NCI-H774 (cell line): ENCODE measurements at places on chromosomes 6 and 20.

- no peak for DNase-seq
Observed at GRCh38 chr20:24111858-24112257, 123.3 kb upstream of the GGTLC1 start.

GRCh38 chr20:46752728-46753127 lies 43.3 kb downstream of the SLC2A10 start:
- DNase-seq = peak; percentile 40

GRCh38 chr6:113873043-113873667 lies 16.0 kb downstream of the MARCKS start:
- DNase-seq = peak; percentile 38

DNA sequence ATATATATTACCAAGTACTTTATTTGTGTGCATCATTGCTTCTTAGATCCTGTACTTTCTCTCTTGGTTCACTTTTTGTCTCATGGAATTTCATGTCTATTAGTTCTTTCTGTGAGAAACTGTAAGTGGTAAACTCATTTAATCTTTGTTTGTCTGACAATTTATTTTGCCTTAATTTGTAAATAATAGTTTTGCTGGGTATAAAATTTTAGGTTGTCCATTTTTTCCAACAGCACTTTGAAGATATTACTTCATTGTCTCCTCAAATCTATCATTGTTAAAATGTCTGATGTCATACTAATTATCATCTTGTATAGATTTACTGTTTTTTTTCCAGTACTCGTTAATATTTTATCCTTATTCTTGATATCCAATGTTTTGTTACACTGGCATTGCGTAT lies 205.2 kb upstream of the CDYL start:
- no peak for DNase-seq

DNA sequence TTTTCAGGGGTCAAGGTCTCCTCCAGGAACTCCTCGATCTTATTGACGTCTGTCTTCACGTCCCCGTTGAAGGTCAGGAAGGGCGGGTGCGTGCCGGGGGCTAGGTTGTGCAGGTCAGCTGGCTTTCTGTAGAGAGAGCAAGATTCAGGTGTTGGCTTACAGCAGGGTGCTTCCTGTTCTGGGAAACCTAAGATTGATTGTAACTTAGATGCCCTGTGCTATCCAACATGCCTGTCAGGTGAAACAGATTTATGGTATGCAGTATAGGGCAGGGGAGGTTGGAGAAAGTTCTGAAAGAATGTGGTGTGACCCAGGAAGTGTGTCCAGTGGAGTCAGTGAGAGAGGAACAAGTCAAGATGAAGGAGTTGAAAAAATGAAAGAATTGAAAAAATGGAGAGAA lies 66.4 kb downstream of the CLIC5 start:
- no peak for DNase-seq

DNA sequence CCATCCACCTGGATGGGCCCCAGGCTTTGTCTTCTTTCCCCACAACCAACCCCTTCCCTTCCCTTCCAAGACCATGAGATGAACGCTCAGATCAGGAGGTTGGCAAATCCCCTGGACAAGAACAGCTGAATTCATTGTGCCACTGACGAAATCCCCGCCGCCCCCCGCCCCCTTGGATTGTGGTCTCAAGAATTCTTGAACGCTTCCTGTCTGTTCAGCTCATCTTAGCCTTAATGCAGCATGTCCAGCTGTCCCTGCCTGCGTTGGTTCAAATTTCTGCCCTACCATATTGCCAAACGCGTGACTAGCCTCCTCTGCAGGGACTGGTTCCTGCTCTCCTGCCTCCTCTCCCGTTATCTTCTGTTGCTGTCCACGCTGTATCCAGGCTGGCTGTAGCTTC lies 133.2 kb downstream of the CDH4 start:
- no peak for DNase-seq

GRCh38 chr20:8809107-8809953 lies 259.6 kb upstream of the PLCB4 start:
- no peak for DNase-seq

DNA sequence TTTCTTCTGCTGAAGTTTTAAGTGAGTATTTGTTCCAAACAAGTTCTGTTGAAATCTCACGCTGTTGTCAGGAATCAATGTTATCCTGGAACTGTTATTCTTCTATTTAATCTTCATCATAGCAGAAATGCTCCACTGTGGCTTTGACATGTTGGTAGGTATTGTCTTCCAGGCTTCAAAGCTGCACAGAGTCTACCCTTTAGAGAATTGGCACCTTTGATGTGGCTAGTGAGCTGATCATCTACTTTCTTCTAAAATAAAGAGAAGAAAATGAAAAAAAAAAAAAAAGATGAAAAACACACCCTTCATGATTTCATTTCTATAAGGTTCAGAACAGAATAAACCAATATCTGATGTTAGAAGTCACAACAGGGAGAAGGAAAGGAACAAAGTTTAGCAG lies 5.8 kb upstream of the ZSCAN23 start:
- DNase-seq = no peak

- no peak for DNase-seq
Observed at GRCh38 chr6:69383627-69384026, 413.2 kb downstream of the LMBRD1 start.

DNA sequence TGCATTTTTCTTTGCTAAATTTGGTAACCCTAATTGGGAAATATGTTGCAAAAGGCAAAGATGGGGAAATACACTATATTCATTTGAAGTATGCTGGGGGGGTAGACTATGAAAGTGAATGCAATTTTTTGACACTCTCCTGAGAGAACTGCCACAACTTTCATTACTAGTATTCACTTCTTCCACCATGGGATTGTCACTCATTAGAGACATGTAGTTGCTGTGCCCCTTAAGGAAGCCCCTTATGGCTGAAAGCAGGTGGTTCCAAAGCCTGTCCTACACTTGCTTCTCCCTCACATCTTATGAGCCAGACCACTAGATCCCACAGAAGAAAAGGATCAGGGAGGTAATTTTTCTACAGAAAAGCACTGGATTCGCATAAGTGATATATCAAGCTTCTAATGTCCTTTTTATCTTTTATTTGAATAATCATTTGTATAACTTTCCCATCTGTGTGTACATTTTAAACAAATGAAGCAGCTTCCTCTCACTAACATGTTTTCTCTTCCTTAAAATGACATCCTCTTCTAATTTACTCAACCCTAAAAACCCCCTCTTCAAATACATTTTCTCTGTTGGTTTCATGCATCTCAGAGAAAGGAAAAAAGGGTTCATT lies 83.8 kb downstream of the GCLC start:
- DNase-seq = peak; percentile 4

DNA sequence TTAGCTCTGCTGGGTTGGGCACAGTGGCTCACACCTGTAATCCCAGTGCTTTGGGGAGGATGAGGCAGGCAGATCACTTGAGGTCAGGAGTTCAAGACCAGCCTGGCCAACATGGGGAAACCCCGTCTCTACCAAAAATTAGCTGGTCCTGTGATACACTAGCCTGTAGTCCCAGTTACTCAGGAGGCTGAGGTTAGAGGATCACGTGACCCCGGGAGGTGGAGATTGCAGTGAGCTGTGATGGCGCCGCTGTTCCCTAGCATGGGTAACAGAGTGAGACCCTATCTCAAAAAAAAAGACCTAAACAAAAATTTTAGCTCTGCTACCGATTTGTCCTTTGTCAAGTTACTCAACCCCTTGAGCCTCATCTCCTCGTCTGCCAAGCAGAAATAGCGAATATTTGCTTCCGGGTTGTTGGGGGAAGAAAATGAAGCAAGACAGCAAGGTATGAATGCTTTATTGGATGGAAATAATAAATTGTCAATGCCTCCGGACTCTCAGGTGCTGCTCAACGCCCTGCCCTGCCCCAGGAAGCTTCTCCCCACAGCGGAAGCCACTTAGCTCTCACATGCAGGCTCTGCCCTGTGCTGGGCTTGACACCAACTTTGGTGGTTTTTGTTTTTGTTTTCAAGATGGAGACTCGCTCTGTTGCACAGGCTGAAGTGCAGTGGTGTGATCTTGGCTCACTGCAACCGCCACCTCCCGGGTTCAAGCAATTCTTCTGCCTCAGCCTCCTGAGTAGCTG lies 24.9 kb upstream of the ITCH start:
- DNase-seq = no peak

DNA sequence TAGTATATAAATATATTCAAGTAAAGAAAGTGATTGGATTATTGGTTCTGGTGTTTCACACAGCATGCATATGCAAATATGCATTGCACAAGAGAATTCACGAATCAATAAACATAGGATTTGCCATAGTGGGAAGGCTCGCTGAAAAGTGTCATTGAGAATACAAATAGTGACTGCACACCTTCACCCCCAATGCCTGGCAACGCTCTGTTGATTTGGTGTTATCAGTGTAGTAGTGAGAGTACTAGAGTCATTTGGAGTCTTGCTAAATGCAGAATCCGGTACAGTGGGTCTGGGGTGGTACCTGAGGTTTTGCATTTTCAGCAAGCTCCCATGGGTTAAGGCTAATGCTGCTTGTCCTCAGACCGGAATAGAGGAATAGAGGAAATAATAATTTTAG lies 49.7 kb upstream of the NAA20 start:
- DNase-seq = peak; percentile 9

- DNase-seq = no peak
Observed at GRCh38 chr6:32607263-32607987, 17.8 kb upstream of the HLA-DRB1 start.

DNA sequence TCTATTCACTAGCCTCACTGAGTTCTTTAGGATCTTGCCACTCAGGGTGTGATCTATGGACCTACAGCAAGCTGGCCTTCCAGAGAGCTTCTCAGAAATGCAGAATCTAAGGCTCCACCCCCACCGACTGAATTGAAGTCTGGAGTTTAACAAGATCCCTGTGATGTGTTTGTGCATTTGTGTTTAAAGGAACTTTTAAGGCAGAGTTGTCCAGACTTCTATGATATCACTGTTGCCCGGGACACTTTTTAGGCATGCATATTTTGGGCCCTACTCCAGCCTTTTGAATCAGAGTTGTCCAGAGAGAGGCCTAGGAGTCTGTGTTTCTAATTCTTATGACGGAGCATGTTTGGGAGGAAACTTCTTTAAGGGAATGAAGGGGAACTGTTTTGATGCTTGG lies 232.3 kb downstream of the QKI start:
- DNase-seq = no peak

GRCh38 chr6:125507987-125508655 lies 206.4 kb upstream of the HDDC2 start:
- DNase-seq = peak; percentile 72

DNA sequence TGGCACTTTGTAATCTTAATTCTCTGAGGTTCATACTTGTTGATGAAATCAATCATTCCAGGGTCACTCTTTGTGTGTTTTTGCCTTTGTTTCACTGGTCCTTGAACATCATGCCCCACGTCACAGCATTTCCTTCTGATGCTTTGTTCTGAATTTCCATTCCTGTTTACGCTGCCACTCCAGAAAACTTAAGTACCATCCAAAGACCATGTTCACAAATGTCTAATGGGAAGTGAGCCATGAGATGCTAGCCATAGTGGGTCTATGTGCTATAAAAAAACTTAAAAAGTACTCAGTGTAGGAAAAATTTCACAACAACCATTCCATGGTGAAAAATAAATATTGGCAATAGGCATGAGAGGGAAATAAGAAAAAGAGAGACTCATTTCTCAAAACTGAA lies 232.0 kb downstream of the IBTK start:
- DNase-seq = no peak

GRCh38 chr20:20554951-20555350 lies 157.5 kb downstream of the RALGAPA2 start:
- DNase-seq = no peak

DNA sequence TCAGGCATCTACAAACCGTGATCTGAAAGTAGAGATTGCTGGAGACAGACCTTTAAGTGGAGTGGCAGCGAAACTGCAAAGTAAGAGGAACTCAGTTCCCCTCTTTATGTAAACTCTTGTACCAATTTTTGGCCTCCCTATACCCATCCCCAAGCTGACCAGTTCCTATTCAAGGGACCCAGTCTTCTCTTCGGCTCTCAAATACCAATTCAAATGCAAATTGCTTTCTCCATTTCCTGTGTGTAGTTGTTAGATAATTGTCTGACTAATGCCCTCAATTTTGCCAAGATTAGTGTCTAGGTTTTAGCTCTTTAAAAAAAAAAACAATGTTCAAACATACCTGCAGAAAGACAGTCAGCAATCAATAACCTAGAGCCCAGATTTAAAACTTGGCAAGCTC lies 150.9 kb downstream of the EYA4 start:
- DNase-seq = no peak

- no peak for DNase-seq
Observed at GRCh38 chr6:42616716-42617115, 52.9 kb downstream of the UBR2 start.

DNA sequence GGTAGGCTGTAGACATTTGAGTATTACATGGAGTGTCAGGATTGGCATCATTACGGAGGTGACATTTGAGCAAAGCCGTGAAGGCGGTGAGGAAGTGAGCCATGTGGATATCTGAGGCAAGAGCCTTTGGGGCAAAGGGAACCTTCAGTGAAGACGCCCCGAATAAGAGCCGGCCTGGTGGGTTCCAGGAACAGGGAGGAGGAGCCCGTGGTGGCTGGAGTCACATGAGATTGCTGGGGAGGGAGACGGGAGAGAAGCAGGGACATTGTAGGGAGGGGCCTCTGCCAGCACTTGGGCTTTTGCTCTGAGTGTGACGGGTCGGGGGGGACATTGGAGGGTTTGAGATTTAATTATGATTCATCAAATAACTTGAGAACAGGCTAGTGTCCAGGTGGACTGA lies 78.3 kb downstream of the PHACTR3 start:
- DNase-seq = no peak

- no peak for DNase-seq
Observed at GRCh38 chr6:40909811-40910210, 129.2 kb downstream of the UNC5CL start.

GRCh38 chr20:63942969-63943807 lies 13.0 kb downstream of the UCKL1 start:
- no peak for DNase-seq

GRCh38 chr20:24245094-24245493 lies 224.3 kb upstream of the SYNDIG1 start:
- no peak for DNase-seq

DNA sequence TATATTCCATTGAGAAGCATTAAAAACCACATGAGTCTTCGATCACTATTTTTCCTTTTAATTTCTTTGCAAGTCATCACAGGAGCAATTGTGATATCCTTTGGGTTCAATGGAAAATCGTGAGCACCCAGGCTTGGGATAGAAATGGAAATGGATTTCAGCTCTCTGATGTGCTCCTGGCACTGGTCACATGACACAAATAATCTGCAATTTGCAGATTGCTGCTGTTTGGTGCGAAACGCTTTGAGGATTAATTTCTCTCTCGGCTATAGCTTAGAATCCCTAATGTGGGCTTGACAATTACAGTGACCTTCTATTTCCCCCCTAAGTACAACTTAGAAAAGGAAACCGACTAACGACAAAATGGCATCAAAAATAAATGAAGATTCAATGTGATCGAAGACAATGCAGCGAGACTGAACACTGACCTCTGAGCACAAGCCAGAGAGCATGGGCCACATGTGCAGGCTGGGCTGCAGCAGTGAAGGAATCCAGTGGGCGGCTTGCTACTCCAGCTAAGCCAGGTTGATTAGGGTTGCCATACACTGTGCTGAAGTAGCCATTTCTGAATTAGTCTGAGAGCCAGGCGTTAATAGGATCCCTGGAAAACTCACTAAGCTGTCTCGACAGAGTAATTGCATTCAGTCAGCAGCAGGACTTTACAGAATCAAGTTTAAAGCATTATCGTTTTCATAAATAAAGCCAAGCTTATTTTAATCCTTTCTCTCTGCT lies 301.8 kb upstream of the AGPAT4 start:
- DNase-seq = no peak

GRCh38 chr20:18567739-18568091 lies 483 bp downstream of the SMIM26 start:
- no peak for DNase-seq
